ENCODE measurements at places on chromosomes 3 and 15. TPM values are rescaled to one million over a fixed set of nuclear protein-coding genes. Genes with fewer than 3 reads are reported as not detected.

Gene RPL4
- 1,229 TPM for total RNA-seq

Gene C2CD4B
- 0.82 TPM for total RNA-seq

Gene ATRIP
- total RNA-seq, result 3.6 TPM

Gene ADIPOQ
- total RNA-seq, result 47.0 TPM

Gene SERP1
- total RNA-seq, result 31.0 TPM

Gene NOX5
- total RNA-seq, result not detected

Gene GP9
- total RNA-seq, result not detected

Gene SATB1
- total RNA-seq, result 54.0 TPM

Gene A4GNT
- total RNA-seq, result not detected

Gene HRH1
- total RNA-seq, result 3.1 TPM

Gene POPDC2
- 733 TPM for total RNA-seq

Gene CASR
- not detected for total RNA-seq

Gene ZNF662
- 5.4 TPM for total RNA-seq

Gene CCR9
- not detected for total RNA-seq

Gene ITIH1
- not detected for total RNA-seq

Gene PCOLCE2
- 101 TPM for total RNA-seq

Gene AMIGO3
- not detected for total RNA-seq

Gene XYLB
- total RNA-seq, result 0.73 TPM

Gene TMEM108
- 0.67 TPM for total RNA-seq

Gene PP2D1
- not detected for total RNA-seq

Gene TM4SF1
- total RNA-seq, result 128 TPM

Gene LRRIQ4
- 0.14 TPM for total RNA-seq

Gene ATP2B2
- 0.21 TPM for total RNA-seq

Gene TICRR
- total RNA-seq, result 0.05 TPM

Gene LARP6
- 47.6 TPM for total RNA-seq

Gene MFSD1
- total RNA-seq, result 22.1 TPM

Gene EOMES
- total RNA-seq, result not detected

Gene SPSB4
- 6.3 TPM for total RNA-seq

Gene EPHA3
- total RNA-seq, result 5.0 TPM

Gene ABHD14A
- total RNA-seq, result 19.3 TPM

Gene SEMA5B
- total RNA-seq, result 10.5 TPM

Gene VPS18
- total RNA-seq, result 25.0 TPM

Gene LXN
- total RNA-seq, result 4.0 TPM

Gene BOC
- 5.1 TPM for total RNA-seq

Gene MYL3
- total RNA-seq, result 7,966 TPM

Gene ATP13A5
- total RNA-seq, result not detected

Gene MORC1
- total RNA-seq, result not detected

Data from heart right ventricle (tissue), 16 donors.